ENCODE measurements at places on chromosomes 1 and 21.
A peak's percentile ranks its signal among the peaks of the same experiment; 100 is the strongest.

- DNase-seq = no peak
Measured at GRCh38 chr1:225483818-225484656, 56.2 kb upstream of the LBR start.

DNA sequence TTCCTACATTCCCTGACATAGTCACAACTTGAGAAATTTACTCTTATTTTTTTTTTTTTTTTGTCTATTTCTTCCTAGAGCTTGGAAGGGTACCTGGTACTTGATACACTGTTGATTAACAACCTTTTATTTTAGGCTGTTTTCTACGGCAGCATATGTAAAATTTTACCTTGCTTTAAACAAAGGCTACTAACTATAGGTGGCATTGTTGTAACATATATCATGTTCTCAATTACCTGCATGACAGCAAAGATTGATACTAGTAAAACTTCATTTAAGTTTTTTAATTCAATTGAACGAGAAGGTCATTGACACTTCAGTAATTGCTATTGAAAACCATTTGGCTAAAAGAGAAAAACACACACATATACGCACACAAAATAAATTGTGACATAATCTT is 238.3 kb upstream of the ESRRG start:
- DNase-seq = no peak

DNA sequence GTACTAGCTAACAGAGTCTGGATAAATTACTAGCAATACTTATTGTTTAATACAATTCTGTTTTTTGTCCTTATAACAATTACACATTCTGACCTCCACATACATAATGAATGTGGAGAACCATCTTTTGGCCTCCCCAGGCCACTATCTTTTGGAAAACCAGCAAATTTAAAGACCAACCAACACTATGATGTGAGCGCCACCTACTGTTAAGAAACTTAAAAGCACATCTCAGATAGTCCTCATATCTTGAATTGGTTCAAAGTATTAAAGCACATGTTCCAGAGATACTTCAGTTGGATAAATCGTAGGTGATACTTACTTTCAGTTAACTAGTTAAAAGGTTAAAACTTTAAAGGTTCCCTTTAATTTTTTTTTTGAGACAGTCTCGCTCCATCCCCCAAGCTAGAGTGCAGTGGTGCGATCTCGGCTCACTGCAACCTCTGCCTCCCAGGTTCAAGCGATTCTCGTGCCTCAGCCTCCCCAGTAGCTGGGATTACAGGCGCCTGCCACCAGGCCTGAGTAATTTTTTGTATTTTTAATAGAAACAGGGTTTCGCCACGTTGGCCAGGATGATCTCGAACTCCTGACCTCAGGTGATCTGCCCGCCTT is 29.3 kb upstream of the USP1 start:
- peak; percentile 81 for DNase-seq

DNA sequence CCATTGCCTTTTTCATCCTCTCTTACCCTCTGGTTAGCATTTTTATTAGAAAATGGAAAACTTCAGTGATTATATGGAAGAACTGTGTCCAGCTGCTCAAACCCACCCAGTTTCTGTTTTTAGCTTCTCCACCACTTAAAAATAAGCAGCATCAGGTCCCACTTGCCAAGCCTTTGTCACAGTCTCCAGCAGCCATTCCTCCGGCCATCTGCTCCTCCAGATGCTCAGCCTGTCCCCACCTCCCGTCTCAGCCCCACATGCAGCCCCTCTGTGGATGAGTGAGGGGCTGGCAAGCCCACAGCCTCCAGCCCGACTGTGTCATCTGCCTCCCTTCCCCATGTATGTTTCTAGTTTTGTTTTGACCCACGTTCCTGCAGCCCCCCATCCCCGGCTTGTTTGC is 289.7 kb downstream of the HHAT start:
- DNase-seq = no peak

DNA sequence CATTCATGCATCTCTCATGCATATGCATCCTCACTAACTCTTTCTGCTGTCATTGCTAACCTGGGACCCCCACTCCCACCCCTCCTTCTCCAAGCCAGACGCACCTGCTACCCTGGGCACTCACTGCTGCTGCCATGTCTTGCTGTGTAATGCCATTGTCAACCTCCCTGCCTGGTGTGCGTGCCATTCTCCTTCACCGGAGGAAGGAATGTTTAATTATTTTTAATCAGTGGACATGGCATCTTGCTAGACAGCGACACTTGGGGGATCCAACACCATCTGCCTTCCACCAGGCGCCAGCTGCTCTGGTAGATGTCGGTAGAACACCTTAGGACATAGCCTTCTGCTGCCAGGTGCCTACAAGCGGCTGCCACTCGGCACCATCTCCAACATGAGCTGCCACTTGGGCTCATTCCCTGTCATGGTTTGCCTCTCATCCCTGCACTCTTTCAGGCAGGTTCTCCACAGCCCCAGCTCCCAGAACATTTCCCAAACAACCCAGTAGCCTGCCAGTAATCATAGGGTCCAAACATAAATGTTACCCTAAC is 306.9 kb downstream of the TTLL7 start:
- DNase-seq = no peak

DNA sequence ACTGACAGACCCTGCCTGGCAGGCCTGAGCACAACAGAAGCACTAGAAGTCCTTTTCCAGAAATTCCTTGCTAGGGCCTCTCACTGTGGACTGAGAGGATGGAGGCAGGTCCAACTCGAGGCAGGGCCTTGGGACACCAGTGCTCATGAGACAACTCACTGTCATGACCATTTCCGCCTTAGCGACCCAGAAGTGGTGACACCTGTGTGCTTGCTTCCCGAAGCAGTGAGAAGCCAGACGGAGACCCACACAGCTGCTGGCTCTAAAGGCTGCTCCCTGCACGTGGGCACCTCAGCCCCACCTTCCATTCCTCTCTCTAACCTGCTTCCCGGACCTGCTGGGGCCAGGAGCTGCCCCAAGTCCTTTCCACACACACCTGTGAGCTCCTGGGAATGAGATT is 33.0 kb downstream of the KCNC4 start:
- DNase-seq = no peak

DNA sequence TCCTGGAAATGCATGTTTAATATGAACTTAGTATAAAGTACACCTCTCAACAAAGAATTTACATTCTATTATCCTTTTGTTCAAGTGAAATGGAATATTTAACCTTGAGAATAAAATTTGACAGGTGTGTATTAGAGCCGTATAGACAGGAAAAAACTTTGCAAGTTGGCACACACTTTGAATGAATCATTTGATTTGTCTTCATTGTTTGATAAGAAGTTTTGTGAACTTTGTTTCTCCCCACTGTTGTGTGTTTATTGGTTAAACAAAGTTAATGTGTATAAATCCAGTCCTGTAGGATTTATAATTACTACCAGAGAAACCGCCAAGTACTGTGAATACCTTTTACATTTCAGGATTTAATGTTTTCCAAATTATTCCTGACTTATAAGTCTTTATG is 2.0 kb downstream of the SYDE2 start:
- DNase-seq = no peak

- DNase-seq = no peak
Measured at GRCh38 chr1:58979677-58980076, 195.8 kb upstream of the JUN start.

DNA sequence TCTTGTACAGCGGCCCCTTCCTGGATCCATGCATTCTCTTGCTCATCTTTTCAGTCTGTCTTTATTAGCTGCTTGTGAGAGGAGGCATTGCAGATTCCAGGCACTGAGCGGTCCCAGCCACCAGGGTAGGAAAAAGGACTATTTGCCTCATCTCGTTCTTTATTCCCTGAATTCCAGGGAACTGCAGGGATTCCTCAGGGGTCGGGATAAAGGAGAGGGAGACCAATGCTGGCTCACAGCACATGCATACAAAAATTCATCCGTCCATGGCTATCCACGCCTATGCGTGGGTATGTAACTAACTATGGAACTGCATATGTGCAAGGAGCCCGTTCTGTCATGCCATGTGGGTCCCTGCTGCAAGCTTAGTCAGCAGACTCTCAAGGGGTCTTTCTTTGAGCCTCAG is 879 bp upstream of the PLPPR5 start:
- DNase-seq = no peak

DNA sequence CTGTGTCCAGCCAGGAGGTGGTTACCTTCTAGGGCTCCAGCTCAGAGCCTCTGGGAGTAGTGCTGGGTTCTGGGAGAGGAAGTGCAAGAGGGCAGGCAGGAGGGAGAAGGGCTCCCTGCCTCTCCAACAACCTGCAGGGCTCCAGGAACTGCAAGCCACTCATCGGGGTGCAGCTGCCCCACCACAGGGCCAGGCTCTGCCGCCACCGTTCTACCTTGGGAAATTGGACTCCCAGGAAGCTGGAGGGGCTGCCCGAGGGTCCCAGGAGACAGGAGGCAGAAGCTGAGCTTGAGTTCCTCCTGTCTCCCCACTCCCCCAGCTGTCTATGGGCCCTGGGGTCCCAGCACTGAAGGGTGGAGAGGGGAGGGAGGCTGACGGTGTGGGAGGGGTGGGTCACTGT is 7.4 kb upstream of the PRDM16 start:
- no peak for DNase-seq

GRCh38 chr1:112383759-112384370 is 12.1 kb upstream of the CTTNBP2NL start:
- no peak for DNase-seq

DNA sequence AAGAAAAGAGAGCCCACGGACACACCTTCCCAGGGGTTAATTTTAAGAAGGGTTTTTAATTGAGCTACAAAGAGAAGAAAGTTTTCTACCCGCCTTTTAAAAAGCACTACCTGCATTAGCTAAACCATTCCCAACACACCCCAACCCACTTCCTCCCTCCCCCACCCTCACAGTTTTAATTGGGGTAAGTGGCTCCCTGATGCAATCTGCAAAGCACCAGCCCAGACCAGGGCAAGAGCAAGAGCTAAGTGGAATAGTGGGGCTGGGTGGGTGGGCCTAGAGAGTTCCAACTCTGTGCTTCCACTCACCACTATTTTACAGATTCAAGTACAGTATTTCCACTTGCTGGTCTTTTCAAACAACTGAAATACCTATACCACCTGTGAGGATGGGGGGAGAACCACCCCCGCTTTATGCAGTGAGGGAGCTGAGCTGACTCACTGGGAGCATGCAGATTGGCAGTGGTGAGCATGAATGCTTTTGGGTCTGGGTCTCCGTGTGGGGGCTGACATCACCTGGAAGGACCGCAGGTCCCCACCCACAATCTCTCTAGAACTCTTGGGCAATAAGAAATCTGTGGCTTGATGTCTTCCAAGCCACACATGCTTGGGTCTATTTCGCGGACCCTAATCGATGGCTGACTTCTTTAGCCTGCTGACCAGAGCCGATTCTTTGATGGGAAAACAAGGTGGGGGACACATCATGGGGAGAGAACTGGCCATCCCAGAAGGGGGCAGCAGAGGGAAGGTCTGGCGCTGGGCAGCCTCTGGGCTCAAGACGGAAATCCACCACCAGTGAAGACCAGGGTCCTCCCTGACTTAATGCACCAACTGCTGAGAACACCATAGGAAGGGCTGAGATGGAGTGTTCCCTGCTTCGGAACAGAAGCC is 95.5 kb downstream of the SSBP3 start:
- peak; percentile 67 for DNase-seq

DNA sequence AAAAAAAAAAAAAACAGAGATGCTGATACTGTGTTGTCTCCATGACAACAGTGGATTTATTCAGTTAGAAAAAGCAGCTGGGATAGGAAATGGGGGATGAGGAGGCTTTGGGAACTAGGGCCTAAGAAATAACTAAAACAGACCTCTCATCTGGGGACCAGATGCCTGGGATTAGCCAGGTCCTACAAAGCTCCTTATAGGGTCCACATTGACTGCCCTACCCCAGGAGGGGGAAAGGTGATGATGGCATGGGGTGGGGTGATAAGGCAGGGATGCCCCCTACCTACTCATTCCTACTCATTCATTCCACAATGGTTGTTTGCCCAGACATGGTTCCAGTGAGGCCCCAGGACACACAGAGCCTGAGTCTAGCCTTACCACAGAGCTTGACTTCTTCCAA is 131.2 kb downstream of the PLXNA2 start:
- DNase-seq = no peak

- no peak for DNase-seq
Measured at GRCh38 chr21:25373126-25374082, 233.9 kb downstream of the MRPL39 start.

- DNase-seq = no peak
Measured at GRCh38 chr1:155650231-155650757, 38.3 kb downstream of the YY1AP1 start.

DNA sequence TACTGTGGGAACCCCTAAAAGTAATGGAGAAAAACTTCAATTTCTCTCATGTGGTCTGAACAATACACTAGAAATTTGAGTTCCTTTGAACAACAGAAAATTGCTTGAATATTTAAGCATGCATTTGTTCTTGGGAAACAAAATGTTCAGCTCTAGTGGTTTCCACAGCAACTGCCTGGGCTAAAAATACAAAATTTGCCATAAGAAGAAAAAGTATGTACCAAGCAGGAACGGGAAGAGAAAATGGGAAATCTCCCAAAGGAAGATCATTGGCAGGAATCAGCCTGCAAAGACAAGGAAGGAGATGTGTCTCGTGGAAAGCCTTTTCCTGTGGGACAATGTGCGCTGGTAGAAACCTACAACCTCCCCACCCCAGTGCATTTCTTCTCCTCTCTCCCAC is 119.0 kb upstream of the DPT start:
- DNase-seq = no peak

DNA sequence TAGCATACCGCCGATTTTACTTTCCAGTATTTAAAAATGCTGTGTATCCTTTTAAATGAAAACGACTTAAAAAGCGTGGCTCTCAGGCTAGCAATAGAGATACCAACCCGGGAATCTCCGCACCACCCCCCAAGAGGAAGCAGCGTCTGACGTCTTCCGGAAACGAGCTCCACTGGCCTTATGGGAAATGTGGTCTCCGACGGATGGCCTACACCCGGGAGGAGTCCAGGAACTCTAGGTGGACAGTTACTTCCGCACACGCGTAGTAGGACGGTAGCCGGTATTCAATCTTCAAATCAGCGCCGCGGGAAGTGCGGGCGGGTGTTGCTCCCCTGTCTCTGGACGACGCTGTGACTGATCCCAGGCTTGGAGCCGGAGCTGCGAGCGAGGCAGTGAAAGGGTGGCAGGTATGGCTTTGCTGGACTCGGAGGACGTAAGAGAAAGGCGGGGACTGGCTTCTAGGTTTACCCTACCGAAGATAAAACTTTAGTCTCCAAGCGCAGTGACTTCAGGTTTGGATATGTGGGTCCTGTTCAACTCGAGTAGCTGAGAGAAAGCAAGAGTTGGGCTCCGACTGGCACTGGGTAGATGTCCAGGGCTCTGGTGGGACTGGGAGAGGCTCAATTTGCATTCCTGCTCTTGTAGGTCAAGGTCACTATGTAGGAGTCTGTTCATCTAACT is at the start of gene ZNF684:
Gene ZNF684 (plus strand): TSS at position 257 of the 681 bp plus-strand sequence. CDS start 1,530 bp downstream, outside the sequence.
- peak; percentile 97 for DNase-seq

Data from Karpas-422 (cell line).